DMS153 (cell line): ENCODE measurements at places on chromosomes 6 and 20.
A peak's percentile ranks its signal among the peaks of the same experiment; 100 is the strongest.

DNA sequence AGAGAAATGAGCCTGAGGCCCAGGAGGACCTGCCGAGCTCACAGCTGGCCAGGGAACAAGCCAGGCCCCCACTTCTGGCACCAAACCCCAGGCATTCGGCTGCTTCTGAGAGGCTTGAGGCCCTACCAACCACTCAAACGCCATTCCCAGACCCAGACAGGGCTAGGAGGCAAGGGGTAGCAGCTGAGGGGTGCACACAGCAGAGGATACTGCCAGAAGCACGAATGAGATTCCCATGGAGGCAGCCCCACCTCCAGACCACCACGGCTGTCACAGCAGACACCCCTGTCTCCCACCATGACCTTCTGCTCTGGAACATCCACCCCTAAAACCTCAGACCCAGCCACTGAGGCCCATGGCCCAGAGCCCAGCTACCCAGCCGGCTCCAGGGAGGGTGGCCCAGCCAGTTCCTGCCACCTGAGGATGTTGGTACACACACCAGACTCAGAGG lies 36.1 kb downstream of the NTSR1 start:
- DNase-seq, result no peak

DNA sequence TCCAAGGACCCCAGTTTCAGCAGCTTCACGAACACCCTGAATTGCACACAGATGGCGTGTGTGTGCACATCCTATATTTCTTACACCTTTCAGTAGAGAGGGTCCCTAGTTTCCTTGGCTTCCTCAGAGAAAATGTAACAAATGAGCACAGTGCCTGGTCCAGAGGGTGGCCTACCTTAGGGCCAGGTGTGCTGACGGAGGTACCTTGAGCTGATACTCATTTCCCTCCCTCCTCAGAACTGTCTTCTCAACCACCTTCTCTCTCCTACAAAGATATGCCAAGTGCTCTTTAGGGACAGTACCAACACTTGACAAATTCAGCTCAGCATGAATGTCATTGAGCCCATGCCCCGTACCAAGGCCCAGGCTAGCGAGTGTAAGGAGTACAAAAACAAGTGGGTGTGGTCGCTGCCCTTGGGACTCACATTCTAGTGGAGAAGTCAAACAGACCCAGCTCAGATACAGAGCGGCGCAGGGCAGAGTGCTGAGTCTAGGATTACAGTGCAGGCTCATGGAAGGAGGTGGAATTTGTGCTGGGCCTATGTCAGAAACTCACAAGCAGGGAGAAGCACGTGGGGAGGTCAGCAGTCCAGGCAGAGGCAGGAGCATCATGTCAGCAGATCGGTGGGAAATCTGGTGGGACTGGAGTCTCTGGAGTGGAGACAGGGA lies 9.6 kb upstream of the BPHL start:
- DNase-seq, result no peak

DNA sequence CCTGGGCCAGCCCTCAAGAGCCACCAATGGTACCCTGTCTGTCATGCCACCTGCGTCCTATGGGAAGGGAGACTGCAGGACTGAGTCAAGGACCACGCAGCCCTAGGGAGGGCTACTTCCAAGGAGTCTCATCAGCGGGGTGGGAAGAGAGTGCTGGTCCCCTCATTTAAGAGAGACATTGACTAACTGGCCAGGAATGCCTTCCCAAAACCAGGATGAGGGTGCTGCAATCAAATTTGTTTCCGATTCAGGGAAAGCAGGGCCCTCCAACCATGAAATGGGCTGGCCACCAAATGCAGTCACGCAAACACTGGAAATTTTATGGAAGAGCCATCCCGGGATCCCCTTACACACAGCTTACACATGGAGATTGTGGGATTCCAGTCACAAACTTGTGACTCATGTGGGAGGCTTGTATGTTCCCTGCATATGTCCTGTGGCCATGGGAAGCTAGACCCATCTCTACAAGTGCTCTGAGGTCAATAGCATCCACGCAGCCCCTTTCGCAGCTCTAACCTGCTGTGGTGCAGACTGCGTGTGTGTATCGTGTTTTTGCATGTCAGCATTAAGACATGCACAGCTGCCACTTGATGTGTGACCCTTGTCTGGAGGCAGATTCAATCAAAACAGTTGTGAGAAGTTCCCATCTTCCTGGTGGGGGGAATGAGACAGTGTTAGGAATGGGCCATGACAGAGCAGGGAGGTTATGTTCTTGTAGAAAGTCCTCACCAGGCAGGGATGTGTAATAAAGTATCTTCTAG lies 53.0 kb upstream of the CST7 start:
- DNase-seq, result no peak

- no peak for DNase-seq
These were observed 56.4 kb downstream of the SNRNP48 start for GRCh38 chr6:7646394-7646793.

- DNase-seq, result no peak
These were observed 353.3 kb upstream of the ARID1B start for GRCh38 chr6:156423829-156424228.

DNA sequence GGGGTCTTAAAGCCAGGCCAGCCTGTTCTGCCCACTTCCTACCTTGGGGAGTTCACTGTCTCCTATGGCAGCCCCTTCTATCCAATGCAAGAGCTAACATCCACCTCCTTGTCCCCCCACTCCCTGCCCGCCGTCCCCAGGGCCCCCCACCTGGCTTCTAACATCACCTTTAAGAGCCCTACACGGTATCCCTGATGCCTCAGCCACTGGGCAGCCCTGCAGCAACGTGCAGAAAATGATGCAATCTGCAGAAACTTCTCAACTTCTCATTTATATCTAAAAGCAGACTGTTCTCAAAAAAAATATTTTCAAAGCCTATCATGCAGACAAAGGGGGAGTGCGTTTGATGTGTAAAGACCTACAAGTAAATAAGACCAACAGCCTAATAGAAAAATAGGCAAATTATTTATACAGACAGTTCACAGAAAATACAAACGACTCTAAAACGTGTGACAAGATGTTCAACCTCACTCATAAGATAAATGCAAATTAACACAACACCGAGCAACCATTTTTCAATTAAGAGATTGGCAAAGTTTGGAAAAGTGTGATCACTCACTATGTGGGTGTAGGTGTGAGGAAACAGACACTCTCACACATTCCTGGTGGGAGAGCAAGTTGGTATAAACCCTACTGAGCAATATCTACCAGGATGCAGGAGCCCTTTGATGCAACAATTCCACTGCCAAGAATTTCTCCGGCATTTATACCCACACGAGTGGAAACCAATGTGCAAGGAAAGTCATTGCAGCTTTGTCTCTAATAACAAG lies 15.1 kb upstream of the HCK start:
- no peak for DNase-seq

DNA sequence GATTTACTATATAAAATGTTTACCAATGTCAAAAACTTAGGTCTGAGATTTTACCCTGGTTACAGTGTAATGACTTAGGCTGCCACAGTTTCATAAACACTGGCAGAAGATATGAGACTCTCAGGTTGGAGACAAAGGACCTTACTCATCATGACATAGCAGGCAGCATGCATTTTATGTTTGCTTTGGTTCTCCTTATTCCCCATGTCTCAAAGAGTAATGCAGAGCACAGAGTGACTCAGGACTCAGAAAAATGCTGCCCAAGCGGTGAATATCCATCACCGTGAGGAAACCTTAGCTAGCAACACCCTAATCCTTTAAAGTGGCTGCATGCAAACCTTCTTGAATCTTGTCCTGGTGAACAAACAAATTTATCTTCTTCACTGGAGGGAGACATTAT lies 112.1 kb upstream of the EYS start:
- peak; percentile 6 for DNase-seq

DNA sequence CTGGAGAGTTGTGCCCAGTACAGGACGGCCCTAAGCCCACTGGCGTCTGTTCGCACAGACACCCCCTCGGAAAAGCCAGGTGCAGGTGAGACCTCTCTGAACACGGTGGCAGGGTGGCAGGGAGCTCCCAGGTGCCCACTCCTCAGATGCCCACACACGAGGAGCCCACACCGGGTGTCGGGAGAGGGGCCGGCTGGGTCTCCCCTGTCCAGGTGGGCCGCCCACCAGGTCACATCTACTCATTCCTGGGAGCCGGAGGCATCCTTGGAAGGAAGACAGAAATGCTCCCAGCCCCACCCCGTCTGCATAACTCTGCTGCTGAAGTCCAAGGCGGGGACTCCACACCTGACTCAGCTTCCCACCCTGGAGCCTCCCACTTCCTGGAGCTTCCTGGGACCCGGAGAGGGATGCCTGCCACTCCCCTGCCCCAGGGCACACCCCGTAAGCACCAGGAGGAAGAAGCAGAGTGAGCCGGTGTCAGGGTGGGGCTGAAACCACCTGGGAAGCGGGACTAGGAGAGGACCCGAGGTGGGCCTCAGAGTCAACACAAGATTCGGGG lies 2.5 kb downstream of the SRMS start:
- no peak for DNase-seq

DNA sequence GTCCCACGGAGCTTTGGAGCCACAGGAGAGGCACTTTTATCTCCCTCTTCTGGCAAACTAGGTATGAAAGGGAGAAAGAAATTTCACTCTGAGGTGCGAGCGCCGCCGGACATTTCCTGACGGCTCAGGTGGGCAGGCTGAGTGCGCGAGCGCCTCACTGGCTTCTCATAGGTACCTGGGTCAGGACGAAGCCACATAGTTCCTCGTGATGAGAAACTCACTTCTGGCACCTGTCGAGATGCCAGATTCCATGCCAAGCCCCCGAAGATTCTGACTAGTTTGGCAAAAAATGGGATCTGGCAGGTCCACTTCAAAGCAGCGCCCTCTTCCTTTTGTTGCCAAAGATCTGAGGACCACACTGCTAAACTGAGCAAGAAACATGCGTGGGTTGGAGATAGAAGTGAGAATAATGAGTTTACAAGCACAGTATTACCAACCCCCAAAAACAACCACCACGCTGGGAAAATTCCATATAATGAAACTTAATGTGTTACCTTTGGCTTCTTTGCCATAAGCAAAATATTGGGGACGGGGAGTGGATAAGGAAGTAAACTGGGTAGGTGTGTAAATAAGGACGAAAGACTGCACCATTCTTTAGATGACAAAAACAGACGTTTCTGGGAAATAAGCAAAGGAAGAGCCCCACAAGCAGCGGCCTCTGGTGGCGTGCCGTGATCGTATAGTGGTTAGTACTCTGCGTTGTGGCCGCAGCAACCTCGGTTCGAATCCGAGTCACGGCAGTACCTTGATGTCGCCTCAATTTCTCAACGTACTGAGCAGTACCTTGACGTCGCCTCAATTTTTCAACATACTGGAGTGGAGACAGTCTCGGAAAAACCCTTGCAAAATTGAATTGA lies 89.8 kb upstream of the PRSS16 start:
- DNase-seq, result peak; percentile 53

DNA sequence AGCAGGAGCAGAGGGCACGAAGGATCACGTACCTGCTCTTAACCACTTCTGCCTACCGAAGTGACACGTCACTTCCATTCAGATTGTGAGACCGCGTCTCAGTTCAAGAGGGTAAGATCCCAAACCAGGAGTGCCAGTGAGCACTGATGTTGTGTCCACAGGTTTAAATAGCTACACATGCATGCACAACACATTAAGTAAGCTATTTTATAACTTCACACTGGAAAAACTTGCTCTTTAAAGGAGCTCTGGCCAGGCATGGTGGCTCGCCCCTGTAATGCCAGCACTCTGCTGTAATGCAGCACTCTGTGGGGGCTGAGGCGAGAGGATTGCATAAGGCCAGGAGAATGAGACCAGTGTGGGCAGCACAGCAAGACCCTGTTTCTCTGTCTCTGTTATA lies 21.1 kb downstream of the ABHD12 start:
- no peak for DNase-seq

- DNase-seq, result no peak
These were observed 148.6 kb upstream of the ZFP64 start for GRCh38 chr20:52340036-52340634.

GRCh38 chr6:165931675-165932074 lies 236.0 kb downstream of the TBXT start:
- no peak for DNase-seq

DNA sequence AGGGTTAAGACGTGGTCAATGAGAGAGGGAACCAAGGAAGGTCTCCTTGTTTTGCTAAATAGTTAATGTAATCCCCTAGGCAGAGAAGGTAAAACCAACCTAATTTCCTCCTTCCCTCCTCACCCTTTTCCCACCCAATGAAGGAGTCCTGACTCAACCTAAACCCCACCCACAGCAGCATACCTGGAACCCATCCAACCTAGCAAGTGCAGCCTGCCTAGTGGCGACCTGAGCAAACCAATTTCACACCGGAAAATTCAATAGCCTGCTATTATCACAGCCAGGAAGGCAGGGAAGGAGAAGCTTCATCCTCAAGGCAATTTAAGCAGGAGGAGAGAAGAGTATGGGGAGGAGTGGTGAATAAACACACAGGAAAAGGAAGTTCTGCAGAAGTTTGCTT lies 46.9 kb downstream of the OSTM1 start:
- peak; percentile 17 for DNase-seq

GRCh38 chr6:56297022-56297989 lies 49.9 kb upstream of the COL21A1 start:
- DNase-seq, result no peak

DNA sequence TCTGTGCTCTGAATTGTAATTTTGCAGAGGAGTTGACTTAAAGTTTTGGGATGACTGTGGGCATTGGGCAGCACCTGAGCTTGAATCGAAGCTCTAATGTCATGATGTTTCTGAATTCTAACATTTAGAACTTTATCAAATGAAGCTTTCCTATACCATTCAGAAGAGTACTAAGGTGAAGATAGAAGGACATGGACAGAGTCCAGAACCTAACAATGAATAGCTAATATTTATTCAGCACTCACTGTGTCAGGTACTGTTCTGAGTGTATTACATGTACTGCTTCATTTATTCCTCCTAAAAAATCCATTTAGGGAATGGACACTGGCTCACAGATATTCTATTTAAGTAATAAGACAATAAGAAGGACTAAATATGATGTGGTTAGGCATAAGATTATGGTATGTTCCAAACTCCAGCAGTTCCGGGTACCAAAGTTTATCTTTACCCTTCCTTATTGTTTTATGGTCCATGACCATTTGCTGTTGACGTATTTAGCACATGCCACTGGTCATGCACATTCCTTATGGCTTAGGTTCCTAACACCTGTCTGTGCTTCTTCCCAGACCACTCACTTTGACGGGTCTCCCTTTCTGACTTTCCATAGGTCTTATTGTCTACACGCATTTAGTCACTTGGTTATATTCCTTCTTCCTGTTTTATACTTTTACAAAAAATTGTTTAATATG lies 20.3 kb downstream of the BCKDHB start:
- no peak for DNase-seq

- no peak for DNase-seq
These were observed 10.0 kb upstream of the ARMC2 start for GRCh38 chr6:108838101-108838717.

- DNase-seq, result peak; percentile 60
These were observed 24.0 kb upstream of the HDAC2 start for GRCh38 chr6:113994934-113995342.

- DNase-seq, result no peak
These were observed 324.1 kb upstream of the GJE1 start for GRCh38 chr6:141808662-141809061.

GRCh38 chr6:130116273-130116672 lies 97.9 kb downstream of the L3MBTL3 start:
- no peak for DNase-seq
